ENCODE measurements at places on chromosomes 7 and 10.
A peak's percentile ranks its signal among the peaks of the same experiment; 100 is the strongest.

DNA sequence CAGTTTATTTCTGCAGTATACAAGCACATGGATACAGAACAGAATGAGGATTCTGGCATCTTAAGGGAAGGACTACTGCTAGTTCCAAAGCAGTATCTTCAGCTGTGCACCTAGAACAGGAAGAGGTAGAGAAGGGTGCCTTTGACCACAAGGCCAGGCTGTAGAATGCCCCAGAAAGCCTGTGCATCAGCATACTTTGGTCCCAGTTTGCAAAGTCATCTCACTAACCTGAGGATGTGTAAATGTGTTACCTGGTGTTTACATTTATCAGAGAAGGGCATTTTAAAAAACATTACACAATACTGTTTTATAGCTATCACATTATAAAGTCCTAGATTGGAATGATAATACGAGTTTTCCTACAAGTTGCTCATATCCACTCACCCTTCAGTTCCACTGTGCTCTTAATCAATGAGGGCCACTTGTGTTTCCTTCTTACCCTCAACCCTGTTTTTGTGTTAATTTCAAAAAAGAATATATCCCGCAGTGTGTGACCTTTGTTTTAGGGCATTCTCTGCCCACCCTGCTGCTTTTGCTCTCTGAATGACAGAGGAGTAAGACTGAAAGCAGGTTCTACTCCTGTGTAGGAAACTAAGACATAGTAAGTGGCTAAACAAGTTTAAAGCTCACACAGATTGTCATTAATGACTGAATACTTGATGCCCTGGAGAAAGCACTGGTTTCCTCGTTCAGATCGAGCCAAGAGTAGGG is 3.4 kb downstream of the SLC35G1 start:
- DNase-seq = no peak

- DNase-seq = no peak
Measured at GRCh38 chr7:51111241-51111940, 205.2 kb downstream of the COBL start.

DNA sequence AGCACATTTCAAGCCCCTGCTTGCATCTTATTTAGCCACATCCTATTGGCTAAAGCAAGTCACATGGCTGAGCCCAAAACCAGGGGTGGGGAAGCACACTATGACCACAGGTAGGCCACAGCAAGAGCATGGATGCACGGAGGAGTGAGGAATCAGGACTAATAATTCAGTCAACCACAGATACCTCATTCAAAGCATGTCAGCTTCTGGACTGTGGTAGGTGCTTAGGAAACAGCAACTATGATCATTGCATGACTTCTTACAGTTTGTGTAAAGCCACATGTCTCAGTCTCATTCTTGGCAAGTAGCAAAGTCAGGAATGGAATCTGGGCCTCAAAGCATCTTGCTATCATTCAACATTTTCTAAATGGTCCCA is 79.0 kb upstream of the EMX2 start:
- DNase-seq = no peak

DNA sequence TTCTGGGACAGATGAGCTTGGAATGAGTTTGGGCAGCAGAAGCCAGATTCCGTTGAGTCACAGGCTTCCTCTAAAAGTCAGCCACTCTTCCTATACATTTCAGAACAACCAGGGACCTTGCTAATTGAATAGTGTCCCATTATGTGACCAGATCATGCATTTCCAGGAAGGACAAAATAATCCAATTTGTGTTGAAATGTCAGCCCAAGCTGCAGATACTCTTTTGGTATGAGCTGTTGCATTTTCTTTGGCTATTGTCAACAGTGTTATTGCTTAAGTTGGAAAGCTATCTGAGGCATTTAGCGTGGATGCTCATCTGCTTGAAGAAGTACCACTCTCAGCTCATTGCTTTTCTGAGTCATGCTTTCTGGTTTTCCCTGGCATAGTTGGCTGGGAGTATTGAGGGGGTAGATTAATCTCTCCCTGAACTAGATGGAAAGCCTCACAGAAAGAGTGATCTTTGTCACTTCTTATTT is 223.7 kb upstream of the HABP2 start:
- DNase-seq = no peak

GRCh38 chr7:3888096-3888495 is 587.0 kb downstream of the SDK1 start:
- DNase-seq = no peak

DNA sequence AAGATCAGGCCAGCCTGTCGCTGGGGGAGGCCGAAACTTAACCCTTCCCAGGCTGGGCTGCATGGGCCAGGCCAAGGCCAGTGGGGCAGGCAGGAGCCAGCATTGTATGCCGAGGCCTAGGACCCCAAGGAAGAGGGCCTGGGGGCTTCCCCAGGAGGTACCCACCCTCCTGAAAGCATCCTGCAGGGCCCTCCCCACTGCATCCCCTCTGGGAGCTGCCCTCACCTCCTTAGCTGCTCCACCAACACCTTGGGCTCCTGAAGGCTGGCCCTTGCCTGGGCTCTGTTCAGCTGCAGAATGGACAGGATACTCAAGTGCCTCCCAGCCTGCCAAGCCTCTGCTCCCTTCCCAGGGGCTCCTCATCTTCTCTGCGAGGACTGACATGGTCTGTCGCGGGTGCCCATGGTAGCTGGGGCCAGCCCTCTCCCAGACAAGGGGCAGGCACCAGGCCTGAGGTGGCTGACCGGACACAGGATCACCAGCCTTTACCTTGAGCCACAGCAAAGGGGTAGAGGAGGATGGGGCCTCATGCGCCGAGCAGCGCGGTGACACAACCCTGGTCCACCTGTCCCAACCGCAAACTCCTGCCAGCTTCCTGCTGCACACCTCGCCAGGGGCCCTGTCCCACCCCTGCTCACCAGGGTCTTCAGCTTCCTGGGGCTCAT is 94.2 kb downstream of the MICALL2 start:
- DNase-seq = no peak

DNA sequence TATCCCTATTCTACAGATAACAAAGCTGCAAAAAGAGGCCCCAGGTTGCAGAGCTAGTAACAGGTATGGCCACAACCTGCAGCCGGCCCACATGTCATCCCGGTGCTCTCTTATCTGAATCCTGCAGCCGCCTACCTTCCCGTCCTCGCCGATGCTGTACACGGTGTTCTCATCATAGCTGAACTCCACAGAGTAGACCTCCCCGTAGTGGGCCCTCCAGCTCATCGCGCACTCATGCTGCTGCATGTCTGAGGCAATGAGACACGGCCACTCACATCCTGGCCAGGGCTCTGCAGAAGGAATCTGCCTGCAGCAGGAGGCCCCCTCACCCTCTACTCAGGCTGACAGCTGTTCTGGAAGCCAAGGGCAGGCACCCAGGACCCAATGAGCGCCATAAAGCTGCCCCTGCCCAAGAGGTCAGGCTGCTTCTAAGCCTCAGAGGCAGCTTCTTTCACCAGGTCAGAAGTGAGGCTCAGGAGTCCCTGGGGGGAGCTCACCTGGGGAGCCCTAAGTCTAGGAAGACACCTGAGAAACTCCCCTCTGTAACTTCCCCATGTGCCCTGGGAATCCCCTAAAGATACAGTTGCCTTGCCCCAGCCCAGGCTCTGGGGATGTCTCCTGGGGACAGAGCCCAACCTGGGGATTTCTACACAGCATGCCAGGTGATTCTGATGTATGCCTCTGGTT is 17.9 kb upstream of the CYREN start:
- no peak for DNase-seq

DNA sequence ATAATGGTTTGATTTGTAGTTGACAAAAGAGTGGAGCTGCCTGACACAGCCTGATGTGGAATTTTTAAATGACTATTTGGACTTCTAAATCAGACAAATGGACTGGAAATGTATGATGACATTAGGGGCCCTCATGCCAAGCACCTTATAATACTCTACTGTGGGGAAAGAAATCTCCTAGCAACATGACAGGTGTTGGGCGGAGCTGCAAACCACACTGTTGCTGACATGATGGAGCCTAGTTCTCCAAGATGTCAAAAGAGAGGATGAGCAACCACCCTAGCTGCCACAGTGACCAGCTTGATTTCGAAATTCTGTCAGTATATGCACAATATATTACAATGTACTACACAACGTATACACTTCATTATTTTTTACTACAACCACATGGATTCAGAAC is 65.8 kb downstream of the RHOBTB1 start:
- peak; percentile 7 for DNase-seq

DNA sequence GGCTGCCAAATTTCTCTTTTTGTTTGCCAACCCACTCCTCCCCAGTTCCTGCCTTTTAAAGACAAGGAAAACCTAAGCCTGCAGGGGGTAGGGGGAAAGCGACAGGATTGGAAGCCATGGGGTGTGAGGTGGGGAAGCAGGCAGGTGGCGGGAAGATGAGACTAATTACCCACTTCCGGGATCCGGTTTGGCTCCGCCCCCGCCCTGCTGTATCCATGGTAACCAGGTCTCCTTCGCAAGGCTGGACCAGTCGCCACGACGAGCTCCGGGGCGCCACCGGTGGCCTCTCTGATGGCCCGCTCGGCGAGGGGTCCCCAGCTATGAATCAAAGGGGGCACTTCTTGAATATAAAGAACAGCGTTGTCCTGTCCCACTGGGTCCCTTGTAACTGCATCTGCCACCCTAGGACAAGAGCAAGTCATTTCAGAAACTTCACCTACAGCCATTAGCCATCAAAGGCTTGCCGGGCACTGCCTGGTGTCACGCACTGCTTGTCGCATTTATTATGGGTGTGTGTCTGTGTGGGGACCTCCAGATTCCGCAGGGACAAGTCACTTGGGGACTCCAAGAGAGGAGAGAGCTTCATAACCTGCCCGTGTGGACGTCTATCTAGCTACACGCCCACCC is 55.4 kb upstream of the LMTK2 start:
- no peak for DNase-seq

GRCh38 chr10:96369890-96370583 is 11.2 kb upstream of the OPALIN start:
- no peak for DNase-seq

DNA sequence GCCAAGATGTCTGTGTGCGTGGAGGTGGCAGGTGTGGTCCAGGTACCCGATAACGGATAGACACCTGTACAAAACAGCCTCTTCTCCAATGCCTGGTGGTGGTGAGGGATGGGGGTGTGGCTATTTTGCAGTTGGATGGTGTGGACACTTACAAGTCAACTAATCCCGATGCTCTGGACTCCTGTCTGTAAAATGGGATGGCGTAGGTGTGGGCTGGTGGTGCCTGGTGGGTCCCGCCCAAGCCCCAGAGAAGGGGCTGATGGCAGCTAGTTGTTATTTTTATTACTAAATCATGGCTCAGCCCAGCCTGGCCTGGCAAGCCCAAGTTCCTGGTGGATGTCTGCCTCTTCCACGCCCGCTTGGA is 22.3 kb downstream of the GTF2IRD1 start:
- no peak for DNase-seq

DNA sequence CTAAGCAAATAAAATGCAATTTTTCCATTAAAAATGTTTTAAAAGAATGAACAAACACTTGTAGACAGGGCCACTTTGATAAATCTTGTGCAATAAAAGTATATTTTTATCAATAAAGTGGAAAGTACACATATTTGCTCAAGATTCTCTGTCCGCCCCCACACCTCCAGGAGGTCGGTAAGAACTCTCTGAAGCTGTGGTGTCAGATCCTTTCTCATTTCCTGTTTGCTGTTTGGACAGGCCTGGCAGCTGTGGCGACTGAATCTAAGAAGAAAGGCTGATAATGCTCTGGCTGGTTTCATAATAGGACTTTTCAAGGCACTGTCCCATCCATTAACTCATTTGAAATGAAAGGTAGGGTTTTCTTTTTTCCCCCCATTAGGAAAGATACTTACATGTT is 15.3 kb upstream of the ASB4 start:
- DNase-seq = peak; percentile 81

GRCh38 chr10:130542761-130543160 is 406.6 kb downstream of the GLRX3 start:
- DNase-seq = no peak

DNA sequence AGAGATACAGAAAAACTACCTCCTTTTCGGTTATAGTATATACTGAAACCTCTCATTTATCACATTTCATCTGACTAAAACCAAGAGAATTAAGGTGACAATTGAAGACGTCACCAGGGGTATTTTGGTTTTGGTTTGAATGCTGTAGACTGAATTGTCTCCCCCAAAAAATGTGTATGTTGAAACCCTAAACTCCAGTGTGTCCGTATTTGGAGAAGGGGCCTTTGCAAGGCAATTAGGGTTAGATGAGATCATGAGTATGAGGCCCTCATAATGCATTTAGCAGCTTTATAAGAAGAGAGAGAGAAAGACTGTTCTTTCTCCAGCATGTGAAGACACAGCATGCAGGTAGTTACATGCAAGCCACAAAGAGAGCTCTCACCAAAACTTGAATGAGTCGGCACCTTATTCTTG is 59.5 kb downstream of the CACNA2D1 start:
- no peak for DNase-seq

DNA sequence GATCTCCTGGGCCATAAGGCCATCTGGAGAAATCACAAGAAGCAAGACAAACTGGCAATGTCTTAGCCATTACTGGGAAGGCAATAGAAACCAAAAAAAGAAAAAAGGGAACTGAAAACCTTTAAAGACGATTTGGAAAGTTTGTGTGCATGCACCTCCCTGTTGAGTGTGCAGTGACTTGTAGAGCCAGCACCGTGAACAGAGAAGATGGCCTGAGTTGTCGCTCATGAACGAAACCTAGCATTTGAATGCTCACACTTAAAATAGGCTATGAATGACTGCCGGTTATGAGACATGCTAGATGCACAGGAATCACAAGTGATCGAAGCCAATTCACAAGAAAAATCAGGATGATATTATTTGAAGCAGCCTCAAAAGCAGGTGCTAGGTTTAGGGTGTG is 151.3 kb upstream of the ADO start:
- DNase-seq = peak; percentile 57

DNA sequence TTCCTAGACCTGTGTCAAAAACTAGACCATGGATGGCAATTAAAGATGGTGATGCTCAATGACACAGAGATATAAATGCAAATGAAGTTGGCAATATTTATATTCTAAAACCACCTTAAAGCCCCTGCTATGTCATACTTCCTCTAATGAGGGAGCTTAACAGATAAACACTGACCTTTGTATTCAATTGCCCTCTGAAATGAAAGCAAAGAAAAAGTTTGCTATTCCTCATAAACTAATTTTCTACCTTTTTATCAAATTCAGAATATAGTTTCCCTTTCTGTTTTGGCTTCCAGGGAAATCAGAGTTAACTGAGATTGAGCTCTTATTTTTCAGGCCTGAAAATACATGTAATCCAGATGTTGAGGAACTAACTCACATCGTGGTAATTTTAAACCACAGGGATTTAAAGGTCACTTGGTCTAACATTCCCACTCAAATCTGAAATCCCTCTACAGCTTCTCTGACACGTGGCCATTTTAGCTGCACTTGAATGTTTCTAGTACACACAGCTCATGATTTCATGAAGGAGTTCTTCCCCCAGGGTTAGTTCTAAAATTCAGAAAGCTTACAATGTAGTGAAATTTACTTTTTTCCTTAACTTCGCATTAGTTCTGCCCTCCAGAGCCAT is 37.9 kb upstream of the ABCB5 start:
- no peak for DNase-seq

DNA sequence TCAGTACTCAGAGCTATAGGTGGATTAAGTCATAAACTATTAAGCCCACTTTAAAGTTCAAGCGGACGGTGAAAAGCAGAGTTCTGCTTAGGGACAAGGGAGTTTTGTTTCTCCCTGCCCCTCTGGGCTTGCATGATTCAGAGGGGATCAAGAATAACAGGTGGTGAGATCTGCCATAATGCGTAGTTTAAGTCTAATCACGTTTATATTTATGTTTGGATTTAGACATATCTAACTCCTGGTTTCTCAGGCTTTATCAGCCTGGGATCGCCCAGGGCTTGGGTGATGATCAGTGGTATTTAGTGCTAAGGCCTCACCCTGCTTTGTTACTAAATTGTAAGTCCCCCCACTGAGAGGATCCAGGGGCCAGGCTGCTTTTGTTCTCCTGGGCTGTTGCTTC is 335.4 kb upstream of the NRP1 start:
- no peak for DNase-seq

GRCh38 chr7:85565276-85565675 is 378.4 kb upstream of the SEMA3D start:
- no peak for DNase-seq

Data from NB4 (cell line).